ENCODE measurements at places on chromosomes 12 and 14.

DNA sequence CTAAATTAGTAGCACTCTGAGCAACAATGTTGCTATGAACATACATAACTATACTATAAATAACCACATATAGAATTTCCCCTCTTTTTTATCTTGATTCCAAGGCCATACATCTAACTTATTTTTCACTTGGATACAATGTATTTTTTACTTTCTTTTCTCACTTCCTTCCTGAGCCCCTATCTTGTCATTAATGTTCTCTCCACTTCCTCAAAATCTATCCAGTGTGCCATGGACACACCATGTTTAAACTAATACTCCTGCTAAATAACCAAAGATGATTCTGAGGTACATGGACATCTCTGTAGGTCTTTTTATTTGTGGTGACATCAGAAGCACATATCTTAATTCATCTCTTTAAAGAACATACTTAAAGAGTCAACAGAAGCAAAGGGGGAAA, 251.2 kb downstream of the C12orf42 start:
- no peak for DNase-seq

GRCh38 chr12:123761841-123762714, at the start of gene DNAH10:
TSS of gene DNAH10 (plus strand) at chr12:123762301. CDS start at chr12:123762337, 36 bp downstream.
- DNase-seq, result peak; percentile 34

- no peak for DNase-seq
These were observed 17.0 kb downstream of the RNASE10 start for GRCh38 chr14:20522332-20522731.

DNA sequence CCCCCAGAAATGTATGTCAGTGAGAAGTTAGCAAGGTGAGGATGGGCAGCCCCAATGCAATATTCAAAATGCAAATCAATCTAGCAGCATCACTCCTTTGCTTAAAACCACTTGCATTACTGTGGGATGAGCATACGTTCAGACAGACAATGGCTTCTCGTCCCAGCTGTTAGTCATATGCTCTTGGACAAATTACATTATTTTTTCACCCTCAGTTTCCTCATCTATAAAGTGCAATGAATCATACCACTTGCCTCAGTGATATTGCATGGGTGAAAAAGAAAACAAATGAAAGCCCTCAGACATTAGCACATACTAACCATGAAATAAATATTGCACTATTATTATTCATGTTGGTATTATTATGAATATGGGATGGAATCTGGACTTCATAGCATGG, 132.3 kb downstream of the C12orf75 start:
- no peak for DNase-seq

GRCh38 chr12:54404061-54405004, 14.7 kb downstream of the ITGA5 start:
- no peak for DNase-seq

GRCh38 chr14:81474148-81474492, 59.5 kb downstream of the SEL1L start:
- DNase-seq, result no peak

DNA sequence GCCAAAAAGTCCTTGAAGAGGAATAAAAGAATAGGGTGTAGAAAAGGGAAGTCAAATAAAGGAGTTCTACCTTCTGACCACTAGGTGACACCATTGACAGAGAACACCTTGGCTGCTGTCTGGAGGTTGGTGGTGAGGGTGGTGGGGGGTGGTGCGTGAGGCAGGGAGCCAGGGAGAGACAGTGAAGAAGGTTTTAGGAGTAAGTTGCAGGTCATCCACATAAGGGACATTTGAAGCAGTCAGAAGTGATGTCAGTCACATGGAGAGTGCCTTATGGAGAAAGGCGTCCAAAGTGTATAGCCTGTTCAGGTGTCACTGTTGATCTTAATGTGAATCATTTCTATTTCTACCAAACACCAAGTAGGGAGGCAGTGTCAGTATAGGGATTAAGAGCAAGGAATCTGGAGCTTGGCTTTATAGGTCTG, 279.3 kb upstream of the DDHD1 start:
- no peak for DNase-seq

GRCh38 chr14:101586531-101587430, 25.5 kb downstream of the DIO3 start:
- no peak for DNase-seq

DNA sequence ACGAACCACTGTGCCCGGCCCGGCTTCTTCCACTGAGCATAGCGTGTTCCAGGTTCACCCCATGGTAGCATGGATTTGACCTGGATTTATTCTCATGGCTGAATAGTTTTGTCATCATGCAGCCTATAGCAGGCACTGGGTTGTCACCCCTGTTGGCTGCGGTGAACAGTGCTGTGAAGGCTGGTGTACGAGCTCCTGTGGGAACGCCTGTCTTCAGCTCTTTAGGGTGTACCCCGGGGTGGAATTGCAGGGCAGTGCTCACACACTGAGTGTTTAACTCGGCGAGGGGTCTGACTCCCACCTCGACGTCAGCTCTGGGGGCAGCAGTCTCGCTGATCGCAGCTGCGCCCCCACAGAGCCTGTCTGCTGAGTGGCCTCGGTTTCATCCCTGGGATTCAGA, 15.3 kb downstream of the MMP17 start:
- no peak for DNase-seq

DNA sequence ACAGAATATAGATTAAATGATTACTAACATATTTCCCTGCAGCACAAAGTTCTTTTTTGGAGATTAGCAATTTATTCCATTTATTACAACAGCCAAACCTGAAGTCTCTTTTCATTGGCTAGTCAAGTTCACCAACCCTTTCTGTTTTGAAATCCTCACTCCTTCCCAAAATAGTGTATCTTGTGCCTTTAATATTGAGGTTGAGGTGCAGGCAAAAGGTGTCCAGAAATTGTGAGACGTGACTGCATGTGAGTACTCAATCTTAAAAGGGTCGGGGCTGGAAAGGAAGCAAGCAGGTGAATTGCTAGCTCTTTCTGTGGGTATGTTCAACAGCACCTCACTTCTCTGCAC, 11.1 kb upstream of the FOXN3 start:
- DNase-seq, result no peak

GRCh38 chr14:78968265-78968664, 798.1 kb downstream of the NRXN3 start:
- no peak for DNase-seq

DNA sequence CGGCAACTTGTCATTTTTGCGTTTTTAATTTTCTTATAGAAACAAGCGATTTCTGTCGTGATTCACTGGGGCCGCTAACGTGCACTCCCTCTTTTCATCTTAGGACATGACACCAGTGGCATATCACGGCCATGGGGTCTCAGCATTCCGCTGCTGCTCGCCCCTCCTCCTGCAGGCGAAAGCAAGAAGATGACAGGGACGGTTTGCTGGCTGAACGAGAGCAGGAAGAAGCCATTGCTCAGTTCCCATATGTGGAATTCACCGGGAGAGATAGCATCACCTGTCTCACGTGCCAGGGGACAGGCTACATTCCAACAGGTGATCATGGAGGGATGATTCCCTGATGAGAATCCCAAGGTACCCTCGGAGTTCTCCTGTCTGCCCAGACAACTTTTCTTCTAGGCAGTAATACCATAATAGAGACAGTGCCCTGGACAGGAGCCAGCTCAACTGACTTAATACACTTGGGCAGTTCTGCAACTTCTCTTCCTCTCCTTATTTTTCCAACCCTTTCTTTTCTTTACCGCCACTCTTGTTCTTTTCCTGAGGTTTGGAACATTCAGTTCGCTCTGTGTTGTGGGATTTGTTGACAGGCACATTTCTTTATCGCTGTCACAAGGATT, 821 bp downstream of the TMEM106C start:
- no peak for DNase-seq

DNA sequence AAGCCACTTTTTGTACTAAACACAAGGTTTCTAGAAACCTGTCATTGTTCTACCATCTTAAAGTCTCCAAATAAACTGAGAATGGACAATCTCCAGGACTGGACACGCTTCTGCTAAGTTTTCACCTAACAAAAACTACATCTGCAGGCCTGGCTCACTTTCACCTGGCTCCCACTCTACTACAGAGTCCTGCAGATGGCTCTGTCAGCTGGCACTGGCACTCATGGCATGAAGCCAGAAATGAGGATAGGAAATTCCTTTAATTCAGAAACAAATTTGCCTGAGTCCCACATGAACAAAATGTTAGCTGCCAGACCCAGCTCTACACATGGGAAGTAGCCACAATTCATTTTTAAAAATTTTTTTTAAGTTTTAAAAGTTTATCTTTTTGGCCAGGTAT, 42.1 kb downstream of the STXBP6 start:
- no peak for DNase-seq

GRCh38 chr14:100577321-100577985, 9.8 kb downstream of the BEGAIN start:
- DNase-seq, result no peak

- DNase-seq, result no peak
These were observed 2.7 kb upstream of the GZMH start for GRCh38 chr14:24612196-24612595.

DNA sequence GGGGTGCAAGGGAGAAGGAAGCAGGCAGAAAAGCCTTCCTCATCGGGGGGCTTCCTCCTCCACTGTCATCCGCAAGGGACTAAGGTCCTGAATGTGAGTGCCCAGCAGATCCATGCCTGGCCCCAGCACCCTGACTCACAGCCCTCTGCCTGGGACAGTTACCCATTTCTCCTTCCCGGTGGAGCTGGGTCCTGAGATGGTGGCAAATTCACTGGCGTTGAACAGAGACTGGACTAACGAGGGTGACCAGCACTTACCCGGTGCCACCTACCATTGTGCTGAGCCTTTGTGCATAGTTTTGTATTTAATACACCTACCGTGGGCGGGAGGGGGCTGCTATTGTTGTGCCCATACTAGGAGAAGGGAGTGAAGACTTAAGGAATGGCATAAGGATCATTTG, 30.9 kb upstream of the PLEKHG6 start:
- DNase-seq, result no peak

DNA sequence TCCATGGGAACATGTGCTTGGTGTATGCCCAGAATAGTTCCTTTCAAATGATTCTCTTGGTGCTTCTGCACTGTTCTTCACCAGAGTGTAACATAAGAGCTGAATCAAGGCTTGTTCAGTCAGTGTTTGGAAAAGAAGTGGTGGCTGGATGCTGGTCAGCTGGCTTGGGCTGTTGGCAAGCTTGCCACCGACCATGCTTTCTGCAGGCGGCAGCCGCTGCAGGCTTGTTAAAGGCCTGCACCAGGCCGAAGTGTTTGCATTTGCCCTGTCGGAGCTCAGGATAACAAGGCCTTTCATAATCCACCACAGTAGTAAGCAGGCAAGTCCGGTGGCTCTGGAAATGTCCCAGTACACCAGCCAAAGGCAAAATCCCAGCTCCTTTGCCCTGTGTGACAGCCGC, 26.9 kb downstream of the DAAM1 start:
- no peak for DNase-seq

DNA sequence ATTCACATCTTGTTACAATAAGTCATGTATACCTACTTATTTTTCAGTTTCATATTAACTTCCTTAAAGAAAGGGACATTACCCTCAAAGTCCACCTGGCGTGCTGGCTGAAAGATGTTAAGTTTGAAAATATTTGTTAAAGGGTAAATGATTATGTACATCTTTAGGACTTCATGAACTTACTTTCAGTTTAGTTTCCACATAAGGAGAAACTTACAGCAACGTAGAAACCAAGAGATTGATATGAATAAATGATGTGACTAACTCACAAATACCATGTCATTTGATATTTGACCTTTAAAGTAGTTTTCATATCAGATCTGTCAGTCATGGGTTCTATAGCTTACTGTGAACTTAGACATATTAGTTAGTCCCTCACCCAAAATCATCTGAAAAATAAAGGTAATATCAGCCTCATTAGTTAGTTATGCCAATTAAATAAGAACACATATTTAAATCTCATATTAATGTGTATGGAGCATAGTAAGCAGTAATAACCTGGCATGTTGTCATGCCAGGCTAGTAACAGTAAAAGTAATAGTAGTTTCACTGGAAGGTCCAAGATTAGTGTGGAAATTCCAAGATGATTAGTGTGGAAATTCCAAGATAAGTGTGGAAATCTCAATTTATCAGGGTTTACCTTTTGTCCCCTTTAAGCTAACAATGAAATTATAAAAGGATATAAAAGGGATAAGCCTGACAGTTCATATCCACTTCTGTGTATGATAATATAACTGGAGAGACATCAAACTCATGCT, 1.9 kb upstream of the CLEC2D start:
- DNase-seq, result no peak

- no peak for DNase-seq
These were observed 204.9 kb downstream of the TMX1 start for GRCh38 chr14:51445001-51445390.

GRCh38 chr12:49806877-49807276, 21.3 kb downstream of the NCKAP5L start:
- no peak for DNase-seq

GRCh38 chr12:92134638-92135274, 10.9 kb downstream of the BTG1 start:
- DNase-seq, result no peak

DNA sequence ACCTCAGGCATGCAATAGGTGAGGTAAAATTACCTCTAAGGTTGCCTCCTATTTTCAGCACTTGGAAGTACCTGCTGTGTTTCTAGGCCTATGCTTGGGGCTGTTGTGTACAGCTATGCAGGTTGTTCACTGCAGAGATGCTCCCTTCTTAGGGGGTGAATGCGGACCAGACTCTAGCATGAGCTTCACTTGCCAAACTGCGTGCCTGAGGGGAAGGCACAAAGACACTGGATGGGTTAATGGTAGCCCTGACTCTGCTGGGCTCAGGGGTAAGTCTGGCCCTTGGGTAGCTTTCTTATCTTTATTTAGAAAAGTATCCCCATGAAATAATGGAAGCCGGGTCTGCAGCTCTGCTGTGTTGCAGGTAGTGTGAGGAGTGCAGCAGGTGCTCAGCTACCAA, 35.7 kb downstream of the B4GALNT3 start:
- DNase-seq, result no peak

DNA sequence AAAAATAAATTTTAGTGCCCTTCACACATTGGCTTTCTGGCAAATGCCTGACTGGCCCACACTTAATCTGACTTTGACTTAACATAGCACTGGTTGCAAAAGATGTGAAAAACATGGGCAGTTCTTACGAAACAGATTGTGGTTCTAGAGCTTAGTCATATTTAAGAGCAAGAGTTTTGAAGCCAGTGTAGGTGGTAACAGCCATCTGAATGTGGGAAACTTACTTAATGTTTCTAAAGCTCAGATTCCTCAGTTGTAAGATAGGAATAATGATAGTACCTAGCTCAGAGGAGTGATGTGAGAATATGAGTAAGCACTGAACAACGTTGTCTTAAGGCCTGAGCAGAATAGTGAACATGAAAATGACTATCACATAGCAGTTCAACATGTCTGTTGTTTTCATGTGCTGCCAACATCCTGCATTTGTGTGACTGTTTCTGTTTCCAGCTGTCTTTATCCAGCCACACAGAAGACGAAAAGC, 262.7 kb downstream of the SYT1 start:
- no peak for DNase-seq

DNA sequence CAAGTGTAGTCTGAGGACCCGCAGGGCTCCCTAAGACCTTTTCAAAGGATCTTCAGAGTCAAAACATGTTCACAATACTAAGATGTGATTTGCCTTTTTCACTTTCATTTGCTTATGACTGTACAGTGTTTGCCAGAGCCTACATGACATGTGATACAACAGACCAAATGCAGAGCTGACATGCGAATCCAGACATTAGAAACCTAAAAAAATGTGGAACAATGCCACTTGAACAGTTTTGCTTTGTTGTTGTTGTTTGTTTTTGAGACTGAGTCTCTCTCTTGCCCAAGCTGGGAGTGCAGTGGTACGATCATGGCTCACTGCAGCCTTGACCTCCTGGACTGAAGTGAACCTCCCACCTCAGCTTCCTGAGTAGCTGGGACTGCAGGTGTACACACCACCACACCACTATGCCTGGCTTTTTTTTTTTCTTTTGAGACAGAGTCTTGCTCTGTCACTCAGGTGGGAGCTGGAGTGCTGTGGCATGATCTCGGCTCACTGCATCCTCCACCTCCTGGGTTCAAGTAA, 5.3 kb upstream of the RAB35 start:
- DNase-seq, result no peak
